ENCODE measurements at places on chromosomes 4 and X.

DNA sequence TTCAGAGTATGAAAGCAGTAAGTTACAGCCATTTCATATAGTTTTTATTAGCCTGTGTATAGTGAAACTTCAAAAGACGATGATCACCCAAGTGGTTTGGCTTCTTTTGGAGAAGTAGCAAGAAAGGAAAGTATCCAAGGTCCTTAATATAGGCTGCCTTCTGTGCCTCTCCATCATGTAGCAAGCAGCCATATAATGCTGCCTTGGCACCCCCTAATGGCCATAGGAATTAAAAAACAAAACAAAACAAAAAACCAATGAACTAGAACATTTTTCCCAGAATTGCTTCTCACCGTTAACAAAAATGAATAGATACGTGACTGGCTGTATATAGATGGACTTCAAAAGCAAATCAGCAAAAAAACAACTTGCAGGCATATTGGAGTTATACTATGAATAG is 18.9 kb downstream of the LAMP2 start:
- no peak for DNase-seq

- DNase-seq, result no peak
These were observed 2497.3 kb downstream of the ARAP2 start for GRCh38 chr4:33746979-33747378.

DNA sequence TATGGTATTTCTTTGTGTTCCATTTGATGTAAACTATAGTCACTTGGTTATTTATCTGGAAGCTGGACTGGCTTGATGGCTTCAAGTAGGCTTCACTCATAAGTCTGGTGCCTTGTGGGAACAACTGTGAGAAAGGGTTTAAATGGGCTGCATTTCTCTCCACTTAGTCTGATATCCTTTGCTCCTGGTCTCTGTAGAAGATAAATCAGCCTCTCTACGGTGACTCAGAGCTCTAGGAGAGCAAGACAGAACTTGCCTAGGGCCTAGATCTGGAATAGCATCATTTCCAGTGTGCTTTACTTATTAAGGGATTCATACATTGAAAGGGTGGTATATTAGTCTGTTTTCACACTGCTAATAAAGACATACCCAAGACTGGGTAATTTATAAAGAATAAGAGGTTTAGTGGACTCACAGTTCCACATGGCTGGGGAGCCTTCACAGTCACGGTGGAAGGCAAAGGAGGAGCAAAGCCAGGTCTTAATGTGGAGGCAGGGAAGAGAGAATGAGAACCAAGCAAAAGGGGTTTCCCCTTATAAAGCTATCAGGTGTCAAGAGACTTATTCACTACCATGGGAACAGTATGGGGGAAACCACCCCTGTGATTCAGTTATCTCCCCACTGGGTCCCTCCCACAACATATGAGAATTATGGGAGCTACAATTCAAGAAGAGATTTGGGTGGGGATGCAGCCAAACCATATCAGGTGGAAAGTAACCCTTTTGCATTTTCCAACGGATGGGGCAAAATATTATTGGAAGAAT is 1746.4 kb upstream of the PCDH7 start:
- DNase-seq, result no peak

- DNase-seq, result no peak
These were observed 337.8 kb upstream of the NOCT start for GRCh38 chr4:138677748-138678147.

DNA sequence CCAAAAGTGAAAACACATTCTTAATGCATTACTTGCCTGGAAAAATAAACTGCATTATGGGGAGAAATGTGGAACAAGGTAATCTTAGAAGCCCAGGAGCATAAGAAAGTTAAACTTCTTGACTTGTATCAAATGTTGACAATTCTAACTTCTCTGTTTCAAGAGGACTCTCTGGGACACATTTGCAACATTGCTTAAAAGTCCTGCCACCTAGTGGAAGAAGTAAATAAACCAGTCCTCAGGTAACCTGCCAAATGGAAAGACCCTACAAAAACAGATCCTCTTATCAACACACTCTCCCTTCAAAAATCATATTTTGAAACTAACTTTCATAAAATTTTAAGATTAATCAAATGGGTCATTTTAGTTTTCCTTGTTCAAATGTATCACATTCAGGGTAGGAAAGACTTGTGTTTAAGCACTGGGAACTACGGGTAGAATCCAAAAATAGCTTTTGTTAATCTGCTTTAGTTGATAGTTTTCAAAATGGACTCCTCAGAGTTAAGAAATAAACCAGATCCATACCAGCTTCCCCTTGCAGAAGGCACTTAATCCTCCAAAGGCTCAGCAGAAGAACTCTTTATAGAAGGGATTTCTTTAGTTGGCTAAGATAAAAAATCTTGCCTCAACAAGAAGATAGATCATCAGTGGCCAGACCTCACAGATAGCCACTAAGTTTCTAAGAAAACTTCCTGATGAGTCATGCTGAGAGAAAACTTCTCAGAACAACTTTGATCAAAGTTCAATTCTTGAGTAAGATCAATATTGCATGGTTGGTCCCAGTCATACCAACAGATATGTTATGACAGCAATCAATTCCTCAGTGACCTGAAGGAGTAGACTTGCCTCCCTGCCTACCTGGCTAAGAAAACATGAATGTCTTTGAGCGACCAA is 141.7 kb downstream of the HHIP start:
- DNase-seq, result no peak

- DNase-seq, result no peak
These were observed 6.1 kb upstream of the ABRAXAS1 start for GRCh38 chr4:83490876-83491450.

DNA sequence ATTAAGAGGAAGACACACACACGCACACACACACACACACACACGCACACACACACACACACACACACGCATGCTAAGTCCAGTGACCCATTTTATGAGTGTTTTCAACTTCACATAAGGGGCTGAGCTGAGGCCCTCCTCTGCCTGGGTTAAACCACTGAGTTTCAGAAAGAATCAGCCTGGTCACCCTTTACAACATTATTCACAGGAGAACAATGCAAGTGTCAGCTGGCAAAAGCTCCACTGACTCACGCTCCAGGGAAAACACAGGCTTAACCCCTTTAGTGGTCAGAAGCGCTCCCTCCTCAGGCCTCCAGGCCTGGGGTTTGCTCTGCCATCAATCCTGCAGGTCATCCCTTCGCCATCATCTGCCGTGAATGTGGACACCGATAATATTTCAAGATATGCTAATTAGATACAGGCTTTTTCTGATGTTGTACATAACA is 46.9 kb downstream of the ACOX3 start:
- DNase-seq, result no peak

Measured in stimulated activated CD8-positive, alpha-beta memory T cell treated with anti-CD3 and anti-CD28 coated beads, Interleukin-15, amount 100 ng/mL, for 48 hours (primary cell).